ENCODE measurements at places on chromosomes 16 and 17.
A peak's percentile ranks its signal among the peaks of the same experiment; 100 is the strongest.

GRCh38 chr16:78284957-78285434 is 185.5 kb downstream of the WWOX start:
- no peak for DNase-seq

DNA sequence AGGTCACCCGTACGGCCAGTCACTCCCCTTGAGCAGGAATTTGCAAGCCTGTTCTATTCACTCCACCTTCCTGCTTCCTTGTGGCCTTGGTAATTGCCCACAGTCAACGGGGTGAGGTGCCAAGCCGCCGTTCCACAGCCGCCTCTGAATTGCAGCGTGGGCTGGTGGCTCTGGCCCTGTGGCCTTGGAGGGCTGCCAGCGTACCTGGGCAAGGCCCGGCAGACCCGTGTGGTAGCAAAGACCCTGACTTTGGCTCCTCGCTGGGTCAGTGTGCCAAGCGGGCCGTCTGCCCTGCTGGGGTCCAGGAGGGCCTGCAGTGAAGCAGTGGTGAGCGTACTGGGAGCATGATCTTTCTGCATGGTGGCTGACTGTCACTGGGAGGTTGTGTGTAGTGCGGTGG is 3.6 kb downstream of the BANP start:
- no peak for DNase-seq

DNA sequence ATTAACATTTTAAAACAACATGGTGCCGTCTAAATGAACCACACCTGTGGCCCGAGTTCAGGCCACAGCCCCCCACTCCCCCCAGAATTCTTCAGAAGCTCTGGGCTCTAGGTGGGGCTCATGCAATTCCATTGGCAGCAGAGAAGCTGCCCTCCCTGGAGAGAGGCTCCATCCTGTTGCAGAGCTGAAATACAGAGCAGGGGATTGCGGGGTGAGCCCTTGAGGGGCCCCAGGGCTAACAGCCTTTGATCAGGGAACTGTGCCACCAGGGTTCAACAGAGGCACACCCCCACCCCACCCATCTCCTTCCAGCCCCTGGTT is 69.3 kb downstream of the ABR start:
- DNase-seq: no peak

DNA sequence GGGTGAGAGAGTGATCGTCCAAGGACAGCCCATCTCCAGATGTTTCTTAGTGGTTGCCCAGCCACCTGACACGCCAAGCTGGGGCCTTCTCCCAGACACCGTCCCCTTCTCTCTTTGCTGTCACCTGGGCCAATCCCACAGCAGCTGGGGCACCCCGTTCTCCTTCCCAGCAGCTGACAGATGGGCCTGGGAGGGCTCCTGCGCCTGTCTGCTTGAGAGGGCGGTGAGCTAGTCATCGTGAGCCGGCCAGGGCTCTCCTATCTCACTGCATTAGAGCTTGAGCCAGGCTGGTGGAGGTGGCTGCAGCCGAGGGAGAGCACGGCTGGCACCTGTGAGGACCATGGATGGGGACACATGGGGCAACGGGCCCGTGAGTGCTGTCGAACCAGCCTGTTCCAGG is 41.2 kb downstream of the RAB11FIP3 start:
- DNase-seq: no peak

DNA sequence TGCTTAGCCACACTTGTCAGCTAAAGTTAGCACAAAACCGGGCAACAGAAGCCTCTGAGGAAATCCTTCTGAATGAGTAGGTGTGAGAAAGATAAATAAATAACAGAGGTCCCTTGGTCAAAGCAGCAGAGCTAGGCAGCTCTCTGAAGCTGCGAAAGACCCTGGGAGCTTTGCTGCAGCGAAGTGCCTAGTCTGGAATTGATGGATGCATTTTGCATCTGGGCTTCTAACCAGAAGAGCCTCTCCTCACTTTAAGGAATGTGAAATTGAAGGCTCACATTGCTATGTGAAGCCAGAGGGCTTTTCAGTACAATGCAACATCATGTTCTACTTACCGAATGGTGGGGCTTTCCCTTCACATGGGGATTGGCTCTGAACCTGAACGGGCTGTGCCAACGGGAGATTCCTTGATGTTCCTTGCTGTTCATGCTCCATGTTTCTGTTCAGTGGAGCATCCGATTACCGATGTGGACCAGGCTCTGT is 274.6 kb downstream of the HS3ST3B1 start:
- peak; percentile 11 for DNase-seq

DNA sequence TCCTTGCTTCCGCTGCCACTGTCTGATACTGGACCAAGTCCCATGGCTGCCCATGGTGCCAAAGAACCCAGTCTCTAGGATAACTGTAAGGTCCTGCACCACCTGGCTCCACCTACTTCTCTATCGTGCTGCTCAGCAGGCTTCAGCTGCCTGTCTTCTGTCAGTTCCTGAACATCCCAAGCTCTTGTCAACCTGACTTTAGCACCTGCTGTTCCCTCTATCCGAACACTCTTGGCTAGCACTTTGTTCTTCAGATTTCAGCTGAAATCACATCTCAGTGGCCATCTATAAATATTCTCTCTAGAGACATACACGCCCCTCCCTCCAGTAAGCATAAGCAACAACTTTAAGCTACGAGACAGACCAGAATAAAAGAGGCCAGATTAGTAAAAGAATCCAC is 15.0 kb upstream of the TMEM101 start:
- DNase-seq: no peak

- DNase-seq: no peak
These were observed 206.7 kb downstream of the RPTOR start for GRCh38 chr17:80751070-80751945.

DNA sequence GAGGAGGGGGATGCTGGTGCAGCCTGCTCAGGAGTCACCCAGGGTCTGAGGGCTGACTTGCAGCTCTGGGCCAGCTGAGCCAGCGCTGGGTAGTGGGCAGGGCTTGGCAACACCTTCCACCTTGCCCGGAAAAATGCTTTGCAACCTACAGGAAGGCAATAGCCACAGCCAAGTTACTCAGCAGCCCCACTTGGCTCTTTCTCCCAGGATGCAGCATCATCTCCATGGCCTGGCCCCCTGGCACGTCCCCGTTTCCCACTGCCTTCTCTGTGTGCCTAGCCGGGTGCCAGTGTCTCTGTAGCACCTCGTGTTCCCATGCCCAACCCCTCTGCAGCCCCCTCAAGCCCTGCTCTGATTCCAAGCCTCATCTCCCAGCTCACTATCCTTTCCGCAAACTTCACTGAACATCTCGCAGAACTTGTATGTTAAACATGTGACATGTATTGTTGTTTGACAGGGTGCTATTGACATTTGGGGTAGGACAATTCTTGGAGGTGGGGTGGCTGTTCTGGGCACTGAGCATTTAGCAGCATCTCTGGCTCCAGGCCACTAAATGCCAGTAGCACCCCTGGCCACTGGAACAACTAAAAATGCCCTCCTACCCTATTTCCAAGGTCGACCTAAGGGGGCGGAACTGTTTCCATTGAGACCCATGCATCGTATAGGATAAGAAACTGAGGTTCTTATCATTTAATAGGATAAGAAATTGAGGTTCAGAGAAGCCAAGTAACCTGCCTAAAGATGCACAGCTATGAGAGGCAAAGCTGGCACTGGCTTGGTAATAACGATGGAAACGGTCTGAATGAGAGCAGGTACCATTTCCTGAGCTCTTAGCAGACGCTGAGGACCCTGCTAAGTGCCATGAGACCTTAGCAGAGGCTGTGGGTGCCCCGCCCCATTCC is 12.2 kb downstream of the DEXI start:
- DNase-seq: no peak

All from AG04450 (cell line).